Stimulated activated CD8-positive, alpha-beta memory T cell treated with anti-CD3 and anti-CD28 coated beads, Interleukin-7, amount 100 ng/mL, for 4 hours (primary cell): ENCODE measurements at places on chromosomes 12 and 14.

DNA sequence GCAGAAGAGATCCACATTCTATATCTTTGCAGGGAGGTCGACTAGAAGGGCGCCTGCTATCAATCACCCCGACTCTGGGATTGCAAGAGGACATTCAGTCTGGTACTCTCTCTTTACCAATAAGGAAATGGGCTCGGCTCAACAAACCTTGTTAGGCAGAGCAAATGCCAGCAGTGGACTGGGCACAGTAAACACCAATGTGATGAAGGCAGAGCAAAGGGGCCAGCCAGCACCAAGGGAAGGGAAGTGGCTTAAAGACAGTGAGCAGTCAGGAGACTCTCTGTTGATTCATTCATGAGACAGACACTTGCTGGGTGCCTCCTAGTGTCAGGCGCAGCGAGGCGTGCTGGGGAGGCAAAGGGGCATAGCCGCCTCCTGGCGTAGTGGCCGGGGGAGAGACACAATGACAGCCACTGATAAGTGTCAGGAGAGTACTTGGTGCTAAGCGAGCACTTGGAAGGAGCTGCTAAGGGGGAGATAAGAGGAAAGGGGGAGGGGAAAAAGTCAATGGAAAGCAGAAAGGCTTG lies 34.1 kb downstream of the TMCC3 start:
- no peak for DNase-seq

- DNase-seq = no peak
These were observed 265.7 kb downstream of the AEBP2 start for GRCh38 chr12:19704966-19705365.

DNA sequence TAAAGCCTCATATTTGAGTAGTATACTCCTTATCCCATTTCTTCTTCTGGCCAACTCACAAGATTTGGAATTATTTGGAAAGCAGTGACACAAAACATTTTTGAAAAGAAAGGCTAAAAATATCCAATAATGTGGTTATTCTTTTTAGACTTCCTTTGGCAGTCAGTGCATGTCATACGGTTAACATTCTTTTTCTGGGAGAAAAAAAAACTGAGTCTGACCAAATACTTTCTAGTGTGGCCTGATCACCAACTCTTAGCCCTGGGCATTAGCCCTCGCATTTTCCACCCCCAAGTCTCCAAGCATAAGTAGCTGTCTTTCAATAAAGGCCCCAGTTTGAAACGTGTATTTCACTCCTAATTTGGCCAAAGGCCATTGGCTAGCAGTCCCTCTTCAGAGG lies 5.9 kb downstream of the RASSF3 start:
- DNase-seq = no peak

- no peak for DNase-seq
These were observed 9.5 kb downstream of the POMT2 start for GRCh38 chr14:77311217-77311616.

GRCh38 chr12:132773077-132773955 lies 11.7 kb upstream of the ANKLE2 start:
- DNase-seq = no peak

DNA sequence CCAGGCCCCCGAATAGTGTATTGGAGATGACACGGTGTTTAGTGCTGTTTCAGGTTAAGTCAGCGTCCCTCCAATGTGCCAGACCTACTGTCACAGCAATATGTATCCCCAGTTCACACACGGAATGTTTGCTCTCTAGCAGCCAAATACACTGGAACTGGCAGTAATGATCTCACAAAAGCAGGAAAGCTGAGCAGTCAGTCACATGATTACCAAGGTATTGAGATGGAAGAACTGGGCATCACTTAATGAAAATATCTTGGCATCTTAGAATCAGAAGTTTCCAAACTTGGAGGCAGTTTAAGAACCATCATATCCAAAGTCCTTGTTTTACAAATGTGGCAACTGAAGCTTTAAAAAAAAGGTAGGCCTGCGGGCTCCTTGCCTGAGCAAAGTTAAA lies 23.3 kb downstream of the NINJ2 start:
- DNase-seq = no peak
